NCI-H2029 (cell line): ENCODE measurements at places on chromosomes 13 and 19.

GRCh38 chr19:28148554-28148953 lies 1064.4 kb downstream of the UQCRFS1 start:
- no peak for DNase-seq

DNA sequence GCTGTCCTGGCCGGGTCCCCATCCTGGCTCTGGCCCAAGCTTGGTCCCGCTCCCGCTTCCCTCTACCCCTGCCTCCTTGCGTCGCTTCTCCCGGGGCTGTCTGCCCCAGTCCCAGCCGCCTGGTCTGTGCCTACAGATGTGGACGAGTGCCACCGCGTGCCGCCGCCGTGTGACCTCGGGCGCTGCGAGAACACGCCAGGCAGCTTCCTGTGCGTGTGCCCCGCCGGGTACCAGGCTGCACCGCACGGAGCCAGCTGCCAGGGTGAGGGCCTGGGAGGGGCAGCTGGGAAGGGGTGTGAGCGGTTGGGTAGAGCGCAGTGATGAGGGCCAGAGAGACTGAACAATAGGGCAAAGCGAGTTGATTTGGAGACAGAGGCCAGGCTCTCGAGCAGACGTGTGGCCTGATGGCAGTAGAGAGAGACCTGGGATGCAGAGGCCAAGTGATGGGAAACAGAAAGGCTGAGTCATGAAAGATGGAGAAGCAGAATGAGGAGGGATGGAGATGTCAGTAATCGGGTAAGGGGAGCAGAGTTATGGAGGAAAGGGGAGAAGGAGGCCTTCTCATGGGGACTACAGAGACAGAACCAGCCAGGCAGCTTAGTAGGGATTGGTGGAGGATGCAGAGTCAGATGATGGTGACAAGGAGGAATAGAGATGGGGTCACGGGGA lies 9.4 kb downstream of the LTBP4 start:
- DNase-seq = peak; percentile 15

DNA sequence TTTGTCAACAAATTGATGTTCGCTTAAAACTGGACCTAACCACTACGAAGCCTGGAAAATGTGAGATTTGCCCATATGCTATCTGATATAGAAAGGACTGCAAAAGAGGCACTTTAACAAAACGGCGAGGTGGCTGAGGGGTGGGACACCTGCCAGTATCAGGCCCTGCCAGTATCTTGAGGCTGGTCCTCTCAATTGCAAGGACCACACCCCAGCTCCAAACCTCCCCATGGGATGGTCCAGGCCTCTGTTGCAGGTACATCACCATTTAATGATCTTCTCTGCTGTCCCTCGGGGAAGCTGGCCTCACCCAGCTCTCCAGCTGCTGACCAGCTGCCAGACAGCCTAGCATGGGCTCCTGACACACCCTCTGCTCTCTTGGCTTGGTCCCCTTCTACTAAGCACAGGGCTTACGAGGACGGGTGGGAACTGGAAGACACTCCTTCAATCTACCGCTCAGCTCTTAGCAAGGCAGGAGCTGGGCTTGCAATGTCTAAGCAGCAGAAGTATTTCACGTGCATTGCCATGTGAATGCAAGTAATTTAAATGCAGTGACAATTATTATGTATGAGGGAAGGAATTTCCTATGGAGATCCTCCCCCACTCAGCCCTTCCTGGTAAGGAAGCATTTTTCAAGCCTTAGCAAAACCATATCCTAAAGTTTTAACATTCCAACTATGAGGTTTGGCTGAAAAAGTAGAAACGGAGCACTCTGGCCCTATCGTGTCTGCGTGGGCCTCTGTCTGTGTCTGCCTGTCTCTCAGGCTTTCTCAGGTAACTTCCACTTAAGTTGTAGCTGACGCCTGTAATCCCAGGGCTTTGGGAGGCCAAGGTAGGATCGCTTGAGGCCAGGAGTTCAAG lies 63.9 kb downstream of the LATS2 start:
- no peak for DNase-seq

- DNase-seq = no peak
Observed at GRCh38 chr13:78679329-78679728, 20.4 kb upstream of the OBI1 start.

DNA sequence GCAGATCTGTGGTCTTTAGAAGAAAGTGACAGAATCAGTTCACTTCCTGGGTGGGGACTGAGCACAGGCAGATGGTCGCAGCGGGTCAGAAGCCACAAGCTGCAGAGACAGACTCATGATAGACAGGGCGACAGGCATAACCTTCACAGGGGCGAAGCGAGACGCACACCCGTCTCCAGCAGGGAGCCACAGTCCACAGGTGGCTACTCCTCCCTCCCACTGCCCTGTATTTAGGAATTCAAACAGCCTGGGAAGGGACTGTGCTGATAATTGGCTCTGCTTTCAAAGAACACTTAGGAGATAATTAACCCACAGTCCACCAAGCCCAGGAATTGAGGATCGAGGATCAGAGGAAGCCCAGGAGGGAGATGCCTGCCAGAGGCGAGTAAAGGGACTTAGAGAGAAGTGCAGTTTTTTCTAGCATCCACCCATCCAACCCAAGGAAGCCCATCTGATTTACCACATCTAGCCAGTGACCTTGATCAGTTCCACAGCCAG lies 23.2 kb downstream of the RFX2 start:
- peak; percentile 37 for DNase-seq

DNA sequence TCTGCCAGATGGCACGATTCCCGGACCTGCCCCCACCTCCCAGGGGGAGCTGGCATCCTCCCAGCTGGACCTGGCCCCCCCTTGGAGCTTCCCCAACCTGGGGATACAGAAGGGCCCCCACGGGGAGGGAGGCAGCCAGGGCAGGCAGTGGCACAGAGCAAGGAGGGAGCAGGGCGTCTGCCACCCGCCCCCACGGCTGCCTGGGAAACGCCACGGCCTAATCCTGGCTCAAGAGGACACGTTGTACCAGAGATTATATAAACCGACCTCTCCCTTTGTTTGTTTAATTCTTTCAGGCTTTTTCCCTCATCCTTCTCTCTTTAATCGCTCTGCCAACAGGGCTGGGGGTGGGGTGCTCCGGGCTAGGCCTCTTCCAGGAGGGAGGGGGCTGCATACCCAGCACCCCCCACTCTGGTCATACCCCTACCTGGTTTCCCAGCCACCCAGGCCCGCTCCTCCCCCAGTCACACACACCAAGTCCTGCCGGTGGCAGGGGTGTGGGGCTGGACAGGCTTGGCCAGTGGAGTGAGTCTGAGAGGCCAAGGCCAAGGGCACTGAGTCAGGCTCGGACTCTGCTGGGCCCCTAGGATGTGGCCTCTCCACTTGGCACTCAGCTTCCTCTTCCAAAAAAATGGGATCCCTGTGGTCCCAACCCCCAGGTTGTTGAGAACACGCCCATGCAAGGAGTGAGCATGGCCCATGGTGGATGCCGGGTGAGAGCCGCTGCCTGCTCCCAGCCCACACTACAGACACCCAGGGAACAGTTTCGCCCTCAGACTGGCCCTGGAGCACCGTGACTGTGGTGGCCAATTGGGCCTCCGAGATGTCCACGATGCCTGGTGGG lies 29.5 kb upstream of the NFIC start:
- peak; percentile 68 for DNase-seq

DNA sequence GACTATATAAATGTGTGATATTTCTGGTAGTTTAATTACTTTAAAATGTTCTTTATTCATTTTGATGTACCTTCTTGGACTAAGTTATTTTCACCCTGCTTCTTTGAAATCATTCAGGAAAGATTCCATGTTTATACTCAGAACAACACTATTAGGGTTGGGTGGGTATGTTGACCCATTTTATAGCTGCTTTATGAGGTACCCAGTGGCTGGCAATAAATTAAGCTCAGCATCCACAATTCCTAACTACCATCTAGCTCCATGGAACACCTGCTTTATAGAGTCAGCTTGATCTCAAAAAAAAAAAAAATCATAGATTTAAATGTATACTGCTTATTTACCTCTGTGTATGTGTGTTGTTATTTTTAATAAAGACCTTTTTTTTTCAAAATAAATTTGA lies 78.9 kb upstream of the ZNF91 start:
- no peak for DNase-seq

GRCh38 chr13:47545201-47546024 lies 455.7 kb downstream of the SUCLA2 start:
- no peak for DNase-seq

DNA sequence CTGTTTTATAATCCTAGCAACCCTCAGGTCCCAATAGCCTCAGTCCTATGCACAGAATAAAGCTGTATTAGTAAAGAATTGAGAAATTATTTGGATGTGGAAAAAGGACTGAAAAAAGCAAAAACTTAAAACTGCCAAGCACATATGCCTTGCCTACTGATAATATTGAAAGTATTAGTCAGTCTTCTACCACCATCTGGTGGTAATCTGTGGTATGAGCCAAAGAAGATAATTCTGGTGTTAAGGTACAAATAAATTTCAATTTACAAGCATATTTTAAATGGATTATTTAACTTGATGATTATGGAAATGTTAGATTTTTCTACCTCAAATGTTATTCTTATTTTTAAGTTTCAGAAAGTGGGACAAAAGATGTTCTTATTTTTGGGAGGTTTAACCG lies 460.3 kb upstream of the KLHL1 start:
- DNase-seq = no peak

- peak; percentile 93 for DNase-seq
Observed at GRCh38 chr19:870963-871401, 11.5 kb downstream of the CFD start.

DNA sequence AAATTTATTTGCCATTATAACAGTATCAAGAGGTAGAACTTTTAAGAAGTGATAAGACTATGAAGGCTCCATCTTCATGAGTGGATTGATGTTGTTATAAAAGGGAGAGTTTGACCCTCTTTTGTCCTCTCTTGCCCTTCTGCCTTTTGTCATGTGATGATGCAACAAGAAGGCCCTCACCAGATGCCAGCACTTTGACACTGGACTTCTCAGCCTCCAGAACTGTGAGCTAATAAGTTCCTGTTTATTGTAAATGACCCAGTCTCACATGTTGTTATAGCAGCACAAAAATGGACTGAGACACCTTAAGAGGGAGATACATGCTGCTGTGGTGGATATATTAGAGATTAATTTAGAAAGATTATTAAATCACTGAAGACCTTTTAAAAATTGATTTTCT lies 71.6 kb downstream of the SPRYD7 start:
- DNase-seq = no peak

- DNase-seq = no peak
Observed at GRCh38 chr19:50238043-50238442, 34.6 kb downstream of the MYH14 start.

DNA sequence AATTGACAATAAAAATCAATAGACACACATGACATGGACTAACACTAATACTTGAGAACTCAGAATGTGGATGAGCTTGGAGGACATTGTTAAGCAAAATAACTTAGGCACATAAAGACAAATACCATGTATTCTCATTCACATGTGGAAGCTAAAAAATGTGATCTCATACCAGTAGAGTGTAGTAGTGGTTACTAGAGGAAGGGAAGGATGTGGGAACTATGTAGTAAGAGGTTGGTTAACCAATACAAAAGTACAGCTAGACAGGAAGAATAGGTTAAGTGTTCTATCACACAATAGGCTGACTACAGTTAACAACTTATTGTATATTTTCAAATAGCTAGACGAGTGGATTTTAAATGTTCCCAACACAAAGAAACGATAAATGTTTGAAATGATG lies 415.8 kb upstream of the KLF12 start:
- no peak for DNase-seq

- no peak for DNase-seq
Observed at GRCh38 chr13:90448466-90449037, 898.9 kb upstream of the MIR17HG start.

GRCh38 chr13:85419611-85420010 lies 379.6 kb downstream of the SLITRK6 start:
- no peak for DNase-seq

GRCh38 chr19:29841559-29842367 lies 30.0 kb downstream of the CCNE1 start:
- DNase-seq = no peak

DNA sequence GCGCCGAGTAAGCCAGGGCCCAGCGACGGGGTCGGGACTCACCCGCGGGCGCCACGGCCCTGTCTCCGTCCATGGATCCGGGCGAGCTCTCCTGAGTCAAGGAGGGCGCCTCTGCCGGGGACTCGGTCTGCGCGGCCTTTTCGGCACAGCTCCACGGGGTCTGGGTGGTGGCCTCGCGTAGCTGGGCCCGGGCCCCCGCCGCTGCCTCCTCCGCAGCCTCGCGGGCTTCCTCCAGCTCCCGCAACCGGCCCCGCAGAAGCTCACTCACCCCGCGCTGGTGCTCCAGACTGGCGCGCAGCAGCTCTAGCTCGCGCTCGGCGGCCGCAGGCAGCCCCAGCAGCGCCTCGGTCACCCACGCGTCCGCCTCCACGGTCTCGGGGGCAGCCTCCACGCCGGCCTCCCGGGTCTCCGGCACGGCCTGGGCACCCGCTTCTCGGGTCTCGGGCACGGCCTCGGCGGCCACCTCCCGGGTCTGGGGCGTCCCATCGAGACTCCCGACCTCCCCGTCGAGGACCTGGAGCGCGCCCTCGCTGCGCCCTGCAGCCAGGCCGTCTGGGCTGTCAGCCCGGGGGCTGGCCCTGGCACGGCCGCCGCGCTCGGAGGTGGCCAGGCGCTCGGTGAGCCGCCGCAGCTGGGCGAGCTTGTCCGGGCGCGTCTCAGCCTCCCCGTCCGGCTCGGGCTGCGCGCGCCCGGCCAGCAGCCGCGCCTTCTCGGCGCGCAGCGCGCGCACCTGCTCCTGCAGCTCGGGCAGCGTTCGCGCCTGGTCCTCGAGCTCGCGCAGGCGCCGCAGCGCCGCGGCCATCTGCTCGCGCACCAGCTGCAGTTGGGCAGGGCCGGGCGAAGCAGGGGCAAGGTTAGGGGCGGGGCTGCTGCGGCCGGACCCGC lies 8.4 kb downstream of the KANK3 start:
- peak; percentile 83 for DNase-seq

GRCh38 chr13:22925881-22926747 lies 254.7 kb upstream of the SGCG start:
- DNase-seq = no peak

DNA sequence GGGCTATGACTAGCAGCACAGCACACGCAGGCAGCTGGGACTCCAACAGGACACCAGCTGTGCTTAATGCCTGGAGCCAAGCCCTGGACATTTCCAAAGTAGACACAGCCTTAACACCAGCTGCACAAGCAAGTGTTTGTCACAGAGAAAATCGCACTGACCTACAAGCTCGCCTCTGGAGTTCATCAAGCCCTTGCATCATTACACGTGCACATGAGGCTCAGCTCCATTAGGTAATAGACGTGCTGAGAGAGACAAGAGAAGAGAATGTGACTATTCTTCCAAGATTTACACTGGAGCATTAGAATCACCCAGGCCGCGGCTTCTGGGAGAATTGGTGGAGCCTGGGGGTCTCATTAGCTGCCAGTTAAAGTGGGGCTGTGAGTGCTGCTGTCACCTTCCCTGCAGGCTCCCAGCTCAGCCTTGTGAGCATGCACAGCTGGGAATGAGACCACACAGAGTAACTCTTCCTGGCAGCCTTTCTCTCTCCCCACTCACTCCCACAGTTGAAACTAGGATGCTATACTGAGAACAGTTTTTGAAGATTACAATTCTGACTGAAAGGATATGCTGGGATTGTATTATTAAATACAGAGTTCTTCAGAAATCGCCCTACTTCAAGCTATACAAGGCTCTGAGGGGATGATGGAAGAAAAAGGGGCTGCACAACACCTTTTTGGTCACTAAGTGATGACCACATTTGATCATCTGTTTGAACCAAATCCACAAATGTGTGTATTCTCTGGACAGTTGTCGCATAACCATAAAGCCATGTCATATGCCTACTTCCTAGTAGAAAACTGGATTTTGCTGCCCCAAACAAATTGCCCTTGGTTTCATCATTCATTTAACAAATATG lies 10.5 kb downstream of the STOML3 start:
- no peak for DNase-seq

GRCh38 chr13:112776971-112777370 lies 87.1 kb downstream of the ATP11A start:
- no peak for DNase-seq

GRCh38 chr13:52846567-52847321 lies 1.7 kb downstream of the PCDH8 start:
- DNase-seq = no peak
